NCI-H187 (cell line): ENCODE measurements at places on chromosomes 4 and X.

GRCh38 chr4:105025263-105026017 is 121.2 kb upstream of the TET2 start:
- DNase-seq: no peak

DNA sequence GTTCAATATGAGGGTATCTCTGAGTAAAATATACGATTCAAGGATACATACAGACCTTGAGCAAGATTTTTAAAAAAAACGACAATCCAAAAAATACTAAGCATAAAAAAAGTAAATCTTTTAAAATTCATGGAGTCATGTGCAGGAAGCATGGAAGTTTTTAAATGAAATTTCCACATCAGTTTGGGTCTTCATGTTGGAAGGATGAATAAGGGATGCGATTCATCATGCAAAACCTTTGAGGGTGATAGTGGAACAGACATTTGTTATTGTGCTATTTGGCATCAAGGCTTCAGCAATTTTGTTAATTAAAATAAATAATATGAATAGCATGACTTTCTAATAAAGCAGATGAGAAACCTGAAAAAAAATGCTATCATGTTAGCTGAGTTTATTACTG is 815.0 kb upstream of the PCDH10 start:
- no peak for DNase-seq

DNA sequence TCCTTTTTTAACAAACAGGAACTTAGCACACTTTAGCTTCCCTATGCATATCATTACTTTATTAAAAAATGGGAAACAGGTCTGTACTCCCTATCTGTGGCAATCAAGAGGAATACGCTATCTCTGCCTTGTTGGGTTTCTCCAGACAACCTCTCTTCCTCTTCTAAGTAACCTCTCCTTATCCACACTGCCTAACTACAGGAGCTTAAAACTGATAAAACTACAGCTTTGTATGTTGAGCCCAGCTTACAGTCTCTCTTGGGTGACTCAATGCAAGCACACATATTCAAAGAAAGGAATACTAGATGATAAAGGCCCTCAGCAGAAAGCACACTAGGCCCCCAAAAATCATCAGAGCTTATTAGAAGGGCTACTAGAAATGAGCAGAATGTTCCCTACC is 8.9 kb downstream of the NUP62CL start:
- no peak for DNase-seq

DNA sequence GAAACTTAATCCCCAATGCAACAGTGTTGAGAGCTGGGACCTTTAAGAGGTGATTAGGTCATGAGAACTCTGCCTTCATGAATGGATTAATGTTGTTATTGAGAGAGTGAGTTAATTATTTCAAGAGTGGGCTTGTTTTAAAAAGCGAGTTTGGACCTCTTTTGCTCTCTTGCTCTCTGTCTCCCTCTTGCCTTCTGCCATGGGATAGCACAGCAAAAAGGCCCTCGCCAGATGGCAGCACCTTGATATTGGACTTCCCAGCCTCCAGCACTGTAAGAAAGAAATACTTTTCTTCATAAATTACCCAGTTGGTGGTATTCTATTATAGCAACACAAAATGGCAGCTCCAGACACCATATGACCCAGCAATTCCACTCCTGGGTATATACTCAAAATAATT is 7.0 kb upstream of the ATP6AP2 start:
- DNase-seq: no peak

- DNase-seq: no peak
Measured at GRCh38 chr4:124748965-124749364, 36.4 kb upstream of the ANKRD50 start.

- no peak for DNase-seq
Measured at GRCh38 chr4:154009191-154009590, 220.3 kb upstream of the SFRP2 start.

DNA sequence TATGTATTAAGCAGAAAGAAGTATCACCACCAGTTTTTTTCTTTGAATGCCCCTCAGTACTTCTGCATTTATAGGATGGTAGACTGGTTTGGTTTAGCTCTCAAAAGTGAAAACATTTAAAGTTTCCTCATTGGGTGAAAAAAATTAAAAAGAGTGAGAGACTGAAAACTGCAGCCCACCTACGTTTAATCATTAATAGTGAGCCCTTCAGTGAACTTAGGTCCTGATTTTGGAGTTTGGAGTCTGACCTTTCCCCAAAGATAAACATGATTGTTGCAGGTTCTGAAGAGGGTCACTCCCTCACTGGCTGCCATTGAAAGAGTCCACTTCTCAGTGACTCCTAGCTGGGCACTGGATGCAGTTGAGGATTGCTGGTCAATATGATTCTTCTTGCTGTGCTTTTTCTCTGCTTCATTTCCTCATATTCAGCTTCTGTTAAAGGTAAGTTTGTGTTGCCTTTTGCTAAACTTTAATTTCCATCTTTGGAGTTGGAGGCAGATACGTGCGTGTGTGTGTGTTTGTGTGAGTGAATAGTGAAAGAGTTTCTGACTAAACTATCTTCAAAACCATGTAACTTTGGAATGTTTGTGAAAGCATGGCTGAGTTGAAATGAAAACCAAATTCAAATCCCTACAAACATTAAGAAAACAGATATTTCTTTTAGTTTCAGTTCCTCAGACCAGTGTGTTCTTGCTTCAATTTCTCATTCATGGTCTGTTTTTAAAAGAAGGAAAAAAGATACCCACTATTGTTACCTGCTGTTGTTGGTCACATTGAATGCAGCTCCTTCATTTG is at the start of gene MTTP:
TSS of gene MTTP (plus strand) at position 295 of the 795 bp plus-strand sequence. CDS start at position 381, 86 bp downstream.
- DNase-seq: no peak

- peak; percentile 89 for DNase-seq
Measured at GRCh38 chr4:185395956-185396723, 416 bp upstream of the LRP2BP start.
